ENCODE measurements at places on chromosomes 12 and 14.

- no peak for DNase-seq
These were observed 269.8 kb downstream of the ATP23 start for GRCh38 chr12:58211211-58211610.

- peak; percentile 74 for DNase-seq
These were observed 94.1 kb downstream of the ANO6 start for GRCh38 chr12:45309836-45310626.

GRCh38 chr14:29016050-29016900 is 249.7 kb downstream of the FOXG1 start:
- DNase-seq: peak; percentile 41

DNA sequence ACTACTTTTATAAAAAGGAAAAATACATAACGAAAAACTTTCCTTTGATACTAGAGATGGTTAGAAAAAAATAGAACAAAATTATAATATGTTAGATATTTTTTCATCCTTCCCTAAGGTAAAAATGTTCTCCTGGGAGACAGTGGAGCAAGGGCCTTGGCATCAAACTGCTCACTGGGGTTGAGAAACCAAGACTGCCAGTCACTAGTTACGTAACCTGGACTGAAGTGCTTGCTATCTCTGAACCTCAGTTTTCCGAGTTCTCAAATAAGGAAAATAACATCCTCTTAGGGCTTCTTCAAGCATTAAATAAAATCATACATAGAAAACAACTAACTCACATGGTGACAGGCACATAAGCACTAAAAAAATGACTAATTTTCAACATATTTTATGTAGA is 48.2 kb upstream of the FRMD6 start:
- peak; percentile 45 for DNase-seq

GRCh38 chr14:60276347-60276746 is 27.3 kb downstream of the PPM1A start:
- DNase-seq: no peak

- no peak for DNase-seq
These were observed 27.3 kb downstream of the CLEC6A start for GRCh38 chr12:8483079-8483478.

- DNase-seq: peak; percentile 78
These were observed 1.7 kb downstream of the HECTD1 start for GRCh38 chr14:31205681-31206535.

DNA sequence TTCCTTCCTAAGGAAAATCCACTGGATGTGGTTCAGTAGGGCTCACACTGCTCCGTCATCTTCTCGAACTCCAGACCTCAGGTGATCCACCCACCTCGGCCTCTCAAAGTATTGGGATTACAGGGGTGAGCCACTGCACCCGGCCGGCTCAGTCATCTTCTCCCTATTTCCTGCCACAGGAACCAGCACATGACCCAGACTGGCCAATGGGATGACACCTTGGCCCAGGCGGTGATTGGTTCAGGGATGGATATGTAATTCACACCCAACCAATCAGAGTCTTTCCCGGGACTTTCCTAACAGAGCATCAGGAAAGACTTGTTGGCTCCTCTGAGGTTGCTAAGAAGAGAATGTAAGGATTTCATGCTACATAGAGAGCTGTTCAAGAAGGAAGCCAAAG is 19.2 kb upstream of the C12orf76 start:
- no peak for DNase-seq

Measured in fibroblast of skin of right biceps (primary cell).